ENCODE measurements at places on chromosomes 7 and 10. TPM values are rescaled to one million over a fixed set of nuclear protein-coding genes. Genes with fewer than 3 reads are reported as not detected.

- no peak for DNase-seq
Observed at GRCh38 chr7:154794147-154794780, 208.7 kb downstream of the PAXIP1 start.

GRCh38 chr10:113765910-113766309 is 14.4 kb downstream of the PLEKHS1 start:
- no peak for DNase-seq

DNA sequence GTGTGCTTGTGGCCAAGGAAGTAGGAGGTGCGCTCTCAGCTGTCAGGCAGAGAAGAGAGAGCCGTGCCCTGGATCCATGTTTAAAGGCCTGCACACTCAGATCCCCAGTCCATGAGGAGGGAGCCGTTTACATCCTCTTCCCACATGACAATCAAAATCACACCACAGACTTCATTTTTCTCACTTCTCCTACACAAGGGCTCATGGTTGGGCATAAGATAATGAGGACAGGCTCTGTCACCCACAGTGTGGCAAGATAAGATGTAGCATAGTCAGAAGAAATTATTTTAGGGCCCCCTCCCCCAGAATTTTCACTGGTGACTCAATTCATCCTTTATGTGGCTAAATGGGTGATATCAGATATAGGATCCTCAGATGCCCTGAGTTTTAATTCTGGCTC is 35.9 kb upstream of the INHBA start:
- DNase-seq, result no peak

DNA sequence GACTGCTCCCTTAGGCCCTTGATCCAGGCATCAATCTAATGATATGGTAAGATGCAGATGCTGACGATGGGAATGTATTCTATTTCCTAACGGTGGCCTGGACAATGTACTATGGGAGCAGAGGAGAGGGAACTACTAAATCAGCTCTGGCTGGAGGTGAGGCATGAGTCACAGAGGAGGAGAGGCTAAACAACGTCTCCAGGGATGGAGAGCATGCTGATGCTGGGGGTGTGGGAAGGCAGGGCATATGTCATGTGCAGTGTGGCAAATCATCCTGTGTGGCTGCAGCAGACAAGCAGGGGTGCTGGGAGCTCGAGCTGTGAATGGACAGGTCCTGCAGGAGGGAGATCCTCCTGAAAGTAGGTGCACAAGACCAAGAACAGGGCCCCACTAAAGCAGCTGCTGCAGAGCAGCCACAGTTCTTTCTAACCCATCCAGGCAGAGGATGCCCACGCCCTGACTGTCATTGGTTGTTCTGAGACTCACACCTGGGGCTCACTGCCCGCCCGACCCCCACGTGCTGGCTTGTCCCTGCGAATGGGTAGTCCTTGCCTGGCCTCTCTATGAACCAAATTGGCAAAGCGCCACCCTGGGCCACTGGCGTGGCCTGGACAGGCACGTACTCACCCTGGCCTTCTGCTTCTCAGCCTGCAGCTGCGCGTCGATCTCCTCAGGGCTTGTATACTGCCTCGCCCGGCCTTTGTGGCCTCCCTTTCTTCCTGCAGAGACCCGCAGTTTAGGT is 4.0 kb downstream of the PDAP1 start:
- peak; percentile 67 for DNase-seq

GRCh38 chr10:61835946-61836887 is 65.3 kb upstream of the ARID5B start:
- no peak for DNase-seq

- no peak for DNase-seq
Observed at GRCh38 chr7:14271441-14271840, 282.0 kb upstream of the ETV1 start.

DNA sequence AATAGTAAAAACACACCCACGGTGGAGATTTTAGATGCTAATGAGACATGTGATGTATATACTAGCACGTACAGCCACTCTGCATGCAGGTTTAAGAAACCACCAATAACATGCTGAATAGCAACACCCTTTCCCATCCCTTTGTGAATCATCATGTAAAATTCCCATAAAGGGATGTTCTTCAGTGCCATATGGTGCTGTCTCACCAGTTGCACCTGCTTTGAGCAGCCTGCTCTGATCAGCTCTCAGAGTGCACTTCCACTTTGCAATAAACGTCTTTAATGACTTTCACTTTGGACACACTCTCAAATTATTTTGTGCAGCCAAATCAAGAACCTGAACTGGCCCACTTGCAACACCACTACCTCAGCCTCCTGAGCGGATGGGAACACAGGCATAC is 615.0 kb downstream of the ANKRD7 start:
- no peak for DNase-seq

DNA sequence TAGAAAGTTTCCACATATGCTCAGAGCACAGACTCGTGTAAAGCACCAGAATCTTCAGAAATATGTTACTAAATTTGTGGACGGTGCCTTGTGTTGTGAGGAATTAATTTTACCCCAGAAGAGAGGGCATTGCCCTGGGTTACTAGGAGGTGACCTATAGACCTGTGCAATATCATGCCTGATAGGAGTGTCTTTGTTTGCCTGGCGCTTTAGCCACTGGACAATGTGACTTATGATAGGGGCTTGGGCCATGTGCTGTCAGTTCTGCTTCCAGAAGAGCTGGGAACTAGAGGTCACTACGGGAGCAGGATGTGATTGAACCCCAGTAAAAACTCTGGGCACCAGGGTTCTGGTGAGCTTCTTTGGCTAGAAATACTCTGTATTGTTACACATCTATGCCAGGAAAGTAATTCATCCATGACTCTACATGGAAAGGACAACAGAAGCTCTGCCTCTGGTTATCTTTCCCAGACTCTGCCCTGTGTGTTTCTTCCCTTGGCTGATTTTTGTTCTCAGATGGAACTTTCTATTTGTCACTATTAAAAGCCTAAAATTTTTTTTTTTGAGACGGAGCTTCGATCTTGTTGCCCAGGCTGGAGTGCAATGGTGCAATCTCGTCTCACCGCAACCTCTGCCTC is 75.5 kb downstream of the SIRT1 start:
- DNase-seq, result no peak

DNA sequence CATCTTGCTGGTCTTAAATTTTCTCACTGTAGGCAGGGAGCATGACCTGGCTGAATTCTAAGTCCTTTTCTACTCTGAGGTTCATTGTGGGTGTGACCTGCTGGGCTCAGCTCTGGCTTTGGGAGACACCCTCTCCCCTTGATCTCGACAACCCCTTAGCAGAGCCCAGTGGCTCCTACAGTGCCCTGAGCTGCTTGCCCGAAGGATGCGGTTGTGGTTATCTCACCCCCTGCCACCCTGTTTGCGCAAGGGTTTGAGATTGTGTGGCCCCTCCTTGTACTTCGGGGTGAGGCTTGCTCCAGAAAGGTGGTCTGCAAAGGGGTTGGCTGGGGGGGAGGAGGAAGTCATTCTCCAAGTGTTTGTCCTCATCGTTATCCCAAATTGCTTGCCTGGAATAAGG is 55.3 kb downstream of the TCF7L2 start:
- no peak for DNase-seq

GRCh38 chr10:586151-586550 is 103.3 kb downstream of the DIP2C start:
- DNase-seq, result no peak

GRCh38 chr7:154388412-154388811 is 336.2 kb downstream of the DPP6 start:
- no peak for DNase-seq

GRCh38 chr10:44126291-44126717 is 258.6 kb downstream of the CXCL12 start:
- no peak for DNase-seq

GRCh38 chr7:46534664-46535588 is 613.9 kb upstream of the IGFBP3 start:
- DNase-seq, result peak; percentile 54

GRCh38 chr10:123888751-123889150 is 2.9 kb downstream of the CPXM2 start:
- no peak for DNase-seq

DNA sequence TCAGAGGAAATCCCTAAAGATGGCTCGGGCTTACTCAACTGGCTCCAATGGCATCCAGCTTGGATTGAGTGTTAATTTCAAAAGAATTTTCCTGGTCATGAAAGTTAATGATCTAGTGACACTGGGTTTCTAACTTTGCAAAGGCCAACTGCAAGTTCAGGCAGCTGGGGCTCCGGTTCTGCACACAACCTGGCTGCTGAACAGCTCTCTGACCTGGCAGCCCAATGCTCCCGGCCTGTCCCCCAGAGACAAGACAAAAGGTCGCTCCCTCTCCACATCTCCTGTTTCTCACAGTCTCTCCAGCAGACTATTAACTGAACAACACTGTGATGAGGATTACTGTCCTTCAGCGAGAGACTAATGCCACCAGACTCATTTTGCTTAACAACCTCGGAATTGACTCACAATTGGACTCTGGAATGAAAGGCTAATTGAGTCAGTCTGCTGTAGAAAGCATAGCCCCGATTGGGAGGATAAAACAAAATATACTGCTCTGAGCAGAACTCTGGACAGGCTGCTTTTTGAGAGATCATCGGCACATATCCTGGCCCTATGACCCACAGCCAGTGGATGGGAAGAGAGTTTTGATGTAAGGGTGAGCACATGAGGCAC is 174.5 kb downstream of the GFRA1 start:
- DNase-seq, result no peak

Gene HYAL4
- 0.42 TPM for total RNA-seq

Gene NRG3
- total RNA-seq, result 1.4 TPM

Gene TRIM74
- 0.53 TPM for total RNA-seq

Gene COX15
- 25.7 TPM for total RNA-seq

Gene CSTF2T
- 20.1 TPM for total RNA-seq

Gene EN2
- total RNA-seq, result 0.35 TPM

All from right cardiac atrium (tissue), 5 donors.